ENCODE measurements at places on chromosomes 16 and 17.

GRCh38 chr16:88306860-88307545 lies 75.8 kb upstream of the ZNF469 start:
- DNase-seq, result no peak

DNA sequence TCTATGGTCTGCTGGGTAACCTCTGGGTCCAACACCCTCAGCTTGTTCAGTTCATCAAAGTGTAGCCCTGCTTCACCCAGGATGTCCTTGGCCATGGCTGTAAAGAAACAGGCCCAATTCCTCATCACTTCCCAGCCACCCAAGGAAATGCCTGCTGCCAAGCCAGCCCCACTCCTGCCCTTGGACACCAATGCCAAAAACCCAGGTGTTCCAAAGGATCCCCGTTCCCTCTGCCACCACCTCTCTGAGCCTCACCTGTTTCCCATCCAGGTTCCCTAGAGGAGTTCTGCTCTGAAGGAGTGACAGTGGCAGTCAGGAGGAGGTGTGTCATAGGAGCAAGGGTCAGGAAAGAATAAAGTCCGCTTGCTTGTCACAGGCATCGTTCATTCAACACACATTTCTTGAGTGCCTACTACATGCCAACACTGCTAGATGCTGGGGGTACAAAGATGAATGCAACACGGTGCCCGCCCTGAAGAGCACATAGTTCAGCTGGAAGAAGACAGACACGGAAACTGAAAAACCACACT lies 3.3 kb downstream of the IFT20 start:
- no peak for DNase-seq

DNA sequence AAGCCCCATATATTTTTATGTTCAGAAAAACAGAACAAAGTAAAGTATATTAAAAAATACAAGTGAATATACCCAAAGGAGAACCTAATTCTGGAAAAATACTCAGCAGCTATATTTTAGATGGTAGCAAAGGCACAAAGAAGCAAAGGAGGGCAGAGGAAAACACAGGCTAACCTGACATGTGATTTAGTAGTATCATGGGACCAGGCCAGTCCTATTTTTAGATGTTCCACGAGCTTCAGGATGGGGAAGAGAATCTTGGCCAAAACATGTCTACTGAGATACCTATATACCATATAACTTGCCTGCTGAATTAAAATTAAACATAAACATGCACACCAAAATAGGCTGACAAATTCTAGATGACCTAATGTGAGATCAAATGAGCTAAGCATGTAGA lies 32.9 kb downstream of the SMYD4 start:
- DNase-seq, result no peak

DNA sequence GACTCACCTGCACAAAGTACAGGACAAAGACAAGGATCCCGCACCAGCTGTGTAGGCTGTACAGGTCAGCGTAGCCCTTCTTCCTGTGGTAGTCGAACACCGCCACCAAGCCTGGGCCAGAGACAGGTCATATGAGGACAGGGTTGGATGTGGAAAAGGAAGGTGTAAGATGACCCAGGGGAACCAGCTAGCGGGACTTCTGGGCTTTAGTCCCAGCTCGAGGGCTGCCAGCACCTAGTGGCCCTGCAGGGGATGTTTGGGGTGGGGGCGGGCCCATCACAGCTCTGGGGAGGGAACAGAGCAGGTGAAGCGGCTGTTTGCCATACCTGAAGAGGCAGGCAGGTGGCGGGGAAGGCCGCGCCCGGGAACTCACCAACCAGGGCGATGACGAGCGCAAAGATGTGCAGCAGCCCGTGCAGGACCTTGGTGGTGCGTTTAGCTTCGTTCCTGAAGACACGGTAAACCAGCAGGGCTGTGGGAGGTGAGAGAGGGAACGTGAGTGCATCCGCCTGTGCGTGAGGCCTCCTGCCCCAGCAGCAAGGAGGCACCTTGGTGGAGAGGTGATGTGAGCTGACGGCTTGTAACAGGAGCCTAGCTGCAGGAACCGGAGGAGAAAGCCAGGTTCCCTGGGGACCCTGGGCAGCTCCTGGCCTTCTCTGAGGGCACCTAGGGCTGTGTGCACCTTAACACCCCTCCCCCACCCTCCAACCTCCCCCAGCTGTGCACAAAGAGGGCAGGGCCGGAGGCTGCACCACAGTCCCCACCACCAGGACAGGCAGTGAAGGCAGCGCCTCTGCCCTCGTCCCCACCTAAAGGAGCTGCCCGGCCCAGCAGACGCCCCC lies 10.2 kb downstream of the CYB561 start:
- DNase-seq, result peak; percentile 55

GRCh38 chr17:14346801-14347200 lies 45.9 kb downstream of the HS3ST3B1 start:
- DNase-seq, result no peak

DNA sequence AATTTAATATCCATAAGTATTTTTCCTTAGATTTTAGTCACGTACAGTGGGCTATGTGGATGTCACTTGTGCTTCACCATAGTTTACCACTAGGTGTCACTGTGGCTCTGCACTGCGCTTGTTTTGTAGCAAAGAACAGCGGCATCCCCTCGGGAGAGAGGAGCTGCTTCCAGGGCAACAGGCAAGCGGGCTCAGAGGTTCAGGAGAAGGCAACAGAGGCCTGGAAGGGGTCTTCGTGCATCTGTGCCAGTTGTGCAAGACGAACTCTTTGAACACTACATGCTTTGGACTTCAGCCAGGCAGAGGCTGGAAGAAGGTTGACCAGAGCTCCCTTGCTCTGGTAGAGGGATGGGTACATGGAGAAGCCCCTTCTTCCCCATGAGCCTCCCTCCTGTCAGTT lies 20.6 kb downstream of the CYB561 start:
- DNase-seq, result peak; percentile 93

DNA sequence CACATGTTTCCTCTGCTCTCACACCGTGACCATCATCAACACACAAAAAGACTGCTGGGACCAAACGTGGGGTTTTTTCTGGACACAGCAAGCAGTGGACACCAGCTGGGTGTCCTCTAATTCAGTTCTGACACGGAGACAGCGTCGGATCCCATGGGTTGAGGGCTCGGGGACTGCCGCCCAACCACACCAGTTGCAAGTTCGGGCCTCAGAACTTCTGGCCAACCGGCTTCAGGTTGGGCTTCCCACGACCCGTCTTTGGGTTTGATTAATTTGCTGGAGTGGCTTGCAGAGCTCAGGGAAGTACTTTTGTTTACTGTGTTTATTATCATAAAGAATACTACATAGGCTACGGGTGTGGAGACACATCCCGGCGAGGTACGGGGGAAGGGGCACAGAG lies 97.8 kb downstream of the BANP start:
- DNase-seq, result no peak

- no peak for DNase-seq
Observed at GRCh38 chr16:27929818-27930217, 133.7 kb downstream of the GSG1L start.

DNA sequence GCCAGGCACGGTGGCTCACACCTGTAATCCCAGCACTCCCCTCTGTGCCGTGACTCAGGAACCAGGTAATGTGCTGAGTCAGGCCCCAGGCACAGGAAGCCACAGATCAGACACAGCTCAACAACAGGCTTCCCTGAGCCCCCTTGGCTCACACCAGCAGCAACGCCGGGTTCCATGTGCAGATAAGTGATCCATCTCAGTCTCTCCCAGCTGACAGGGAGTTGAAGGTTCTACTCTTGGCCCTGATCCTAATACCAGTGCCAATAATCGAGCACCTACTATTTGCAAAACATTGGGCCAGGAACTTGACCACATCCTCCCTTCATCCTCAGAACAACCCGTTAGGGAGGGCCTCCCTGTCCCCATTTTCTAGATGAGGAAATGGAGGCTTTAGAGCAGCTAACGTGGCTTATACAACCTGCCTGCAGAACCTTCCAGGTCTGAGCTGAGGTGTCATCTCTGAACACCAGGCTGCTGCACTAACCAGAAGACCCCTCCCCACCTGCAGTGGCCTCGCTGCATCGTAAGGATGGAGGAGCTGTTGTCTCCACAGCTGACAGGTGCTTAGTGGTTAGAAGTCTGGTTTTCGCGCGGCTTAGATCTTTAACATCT lies 64.8 kb upstream of the AMZ2 start:
- DNase-seq, result no peak

DNA sequence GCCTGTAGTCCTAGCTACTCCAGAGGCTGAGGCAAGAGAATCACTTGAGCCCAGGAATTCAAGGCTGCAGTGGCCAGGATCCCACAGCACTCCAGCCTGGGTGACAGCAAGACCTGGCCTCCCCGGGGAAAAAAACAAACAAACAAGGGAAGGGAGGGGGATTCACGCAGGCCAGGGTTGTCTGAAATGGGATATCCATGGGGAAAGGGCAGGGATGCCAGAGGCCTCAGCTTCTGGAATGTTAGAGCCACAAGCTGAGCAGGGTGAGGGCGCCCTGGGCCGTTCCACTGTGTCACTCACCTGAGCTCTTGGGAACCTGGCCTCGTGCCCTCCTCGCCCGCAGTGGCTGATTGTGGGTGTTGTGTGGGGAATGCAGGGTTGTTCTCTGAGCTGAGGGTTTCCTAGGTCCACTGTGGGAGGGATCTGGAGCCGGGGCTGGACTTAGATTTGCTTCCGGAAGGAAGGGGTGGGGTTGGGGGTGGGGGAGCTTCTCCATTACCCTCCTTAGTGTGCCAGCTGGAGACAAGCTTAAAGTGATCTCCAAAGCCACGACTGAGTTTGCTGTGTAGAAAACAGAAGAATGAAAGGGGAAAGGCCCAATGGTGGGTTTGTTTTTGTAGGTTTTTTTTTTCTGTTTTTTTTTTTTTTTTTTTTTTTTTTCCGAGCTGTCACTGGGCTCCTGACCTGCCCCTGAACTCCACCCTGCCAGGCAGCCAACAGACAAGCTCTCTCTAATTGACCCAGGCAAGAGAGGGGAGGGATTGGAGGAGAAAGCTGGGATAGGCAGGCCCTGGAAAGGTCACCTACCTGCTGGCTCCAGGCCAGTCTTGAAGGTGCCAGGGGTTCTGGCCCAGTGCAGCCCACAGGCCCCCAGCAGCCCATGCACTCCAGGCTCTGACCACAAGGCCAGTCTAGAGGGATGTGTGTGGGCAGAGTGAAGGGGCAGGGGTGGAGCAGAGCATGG lies at the start of gene SULT1A1:
SULT1A1 (minus strand) TSS at position 414 of the 964 bp plus-strand sequence. CDS start 1,189 bp downstream, outside the sequence.
- DNase-seq, result no peak

DNA sequence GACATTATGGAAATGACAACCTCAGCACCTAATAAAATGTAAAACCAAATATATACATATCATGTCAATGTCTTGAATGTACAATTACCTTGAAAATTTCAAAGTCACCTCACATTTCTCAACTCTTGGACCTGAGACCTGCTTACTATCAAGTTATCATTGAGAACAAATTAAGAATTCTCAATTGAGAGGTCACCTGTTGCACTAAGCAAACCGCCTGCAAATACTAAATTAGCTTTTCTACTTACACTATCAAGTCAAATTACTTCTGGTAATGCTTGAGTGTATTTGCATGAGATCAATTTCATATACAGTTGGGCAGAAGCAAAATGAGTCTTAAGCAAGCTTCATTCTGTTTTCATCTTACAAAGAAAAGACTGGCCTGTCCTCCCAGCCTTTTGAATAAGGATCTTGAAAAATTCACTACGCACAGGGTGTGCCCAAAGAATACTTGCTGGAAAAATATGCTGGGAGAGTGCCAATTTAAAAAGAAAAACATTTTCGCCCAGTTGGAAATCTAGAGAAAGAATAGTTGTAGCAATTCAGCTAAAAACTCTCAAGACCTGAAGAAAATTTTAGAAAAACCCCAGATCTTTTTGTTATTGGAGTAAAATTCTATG lies 35.7 kb downstream of the KANSL1 start:
- no peak for DNase-seq

DNA sequence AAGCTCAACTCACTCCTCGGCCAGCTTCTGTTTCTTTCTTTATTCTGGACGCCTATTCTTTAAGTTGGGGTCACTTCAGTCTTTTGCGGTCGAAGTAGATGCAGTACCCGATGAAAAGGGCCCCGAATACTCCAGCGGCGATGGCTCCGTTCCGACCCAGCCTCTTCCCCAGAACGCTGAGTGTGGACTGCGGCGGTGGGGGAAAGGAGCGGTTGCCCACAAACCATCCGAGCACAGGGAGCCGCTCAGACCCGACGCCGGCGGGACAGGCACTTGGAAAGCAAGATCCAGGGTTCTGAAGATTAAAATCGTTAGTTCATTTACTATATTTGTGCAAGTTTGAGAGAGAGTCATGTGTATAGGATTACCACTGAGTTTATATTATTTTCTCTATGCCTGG lies 22.5 kb downstream of the SLFN12L start:
- DNase-seq, result no peak

DNA sequence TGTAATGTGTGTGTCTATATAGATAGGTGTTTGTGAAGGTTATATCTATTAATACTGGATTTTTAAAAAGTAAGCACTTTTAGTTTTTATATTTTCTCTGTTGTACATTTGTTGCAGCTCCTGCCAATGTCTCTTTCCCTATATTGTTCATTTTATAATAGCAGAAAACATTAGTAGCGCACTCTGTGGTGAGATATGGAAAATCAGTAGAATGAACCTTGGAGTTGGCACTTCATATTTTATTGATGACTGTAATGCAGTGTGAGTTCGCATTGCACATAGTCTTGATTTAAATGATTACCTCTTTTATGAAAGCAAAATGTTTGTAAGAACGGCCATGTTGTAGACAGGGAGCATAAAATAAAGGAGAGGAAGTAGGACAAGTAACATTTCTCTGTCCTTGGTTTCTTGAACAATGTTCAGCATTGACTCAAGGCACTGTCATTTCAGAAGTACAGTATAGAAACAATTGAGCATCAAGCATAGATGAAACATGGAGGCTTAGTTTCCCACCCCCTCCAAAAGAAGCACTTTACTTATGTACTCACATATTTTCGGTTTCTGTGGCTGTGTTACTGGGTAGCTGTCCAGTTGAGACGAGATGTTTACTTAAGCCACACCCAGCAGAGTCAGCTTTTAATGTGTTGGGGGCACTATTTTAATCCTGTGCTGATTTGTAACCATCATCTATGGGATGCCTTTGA lies 74.0 kb downstream of the TANC2 start:
- DNase-seq, result no peak

- no peak for DNase-seq
Observed at GRCh38 chr17:40915199-40915661, 22.2 kb downstream of the KRT23 start.

GRCh38 chr16:31083556-31083955 lies 5.2 kb downstream of the PRSS53 start:
- no peak for DNase-seq

- no peak for DNase-seq
Observed at GRCh38 chr16:46918905-46919792, 35.0 kb downstream of the GPT2 start.

GRCh38 chr16:22316411-22316811 lies 19.2 kb downstream of the POLR3E start:
- no peak for DNase-seq

DNA sequence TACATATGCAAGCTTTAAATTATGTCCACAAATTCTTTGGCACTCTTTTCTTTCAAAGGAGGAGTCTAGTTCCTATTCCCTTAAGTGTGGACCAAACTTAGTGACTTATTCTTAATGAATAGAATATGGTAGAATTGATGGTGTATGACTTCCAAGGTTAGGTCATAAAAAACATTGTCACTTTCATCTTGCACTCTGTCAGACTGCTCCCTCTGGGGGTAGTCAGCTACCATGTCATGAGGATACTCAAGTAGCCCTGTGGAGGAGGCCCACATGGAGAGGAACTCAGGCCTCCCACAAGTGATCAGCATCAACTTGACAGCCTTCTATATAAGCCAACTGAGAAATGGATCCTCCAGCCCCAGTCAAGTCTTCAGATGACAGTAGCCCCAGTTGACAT lies 58.0 kb upstream of the SCNN1B start:
- no peak for DNase-seq

GRCh38 chr16:48627148-48627547 lies 17.2 kb upstream of the N4BP1 start:
- DNase-seq, result no peak

All from BE2C (cell line).